Stimulated activated CD4-positive, alpha-beta T cell treated with anti-CD3 and anti-CD28 coated beads, TNF-alpha, amount 100 ng/mL, for 1 hour (primary cell): ENCODE measurements at places on chromosomes 7 and 10.

- DNase-seq = no peak
These were observed 78.0 kb downstream of the FAM13C start for GRCh38 chr10:59284118-59284975.

- no peak for DNase-seq
These were observed 18.6 kb upstream of the IFIT2 start for GRCh38 chr10:89283025-89283935.

DNA sequence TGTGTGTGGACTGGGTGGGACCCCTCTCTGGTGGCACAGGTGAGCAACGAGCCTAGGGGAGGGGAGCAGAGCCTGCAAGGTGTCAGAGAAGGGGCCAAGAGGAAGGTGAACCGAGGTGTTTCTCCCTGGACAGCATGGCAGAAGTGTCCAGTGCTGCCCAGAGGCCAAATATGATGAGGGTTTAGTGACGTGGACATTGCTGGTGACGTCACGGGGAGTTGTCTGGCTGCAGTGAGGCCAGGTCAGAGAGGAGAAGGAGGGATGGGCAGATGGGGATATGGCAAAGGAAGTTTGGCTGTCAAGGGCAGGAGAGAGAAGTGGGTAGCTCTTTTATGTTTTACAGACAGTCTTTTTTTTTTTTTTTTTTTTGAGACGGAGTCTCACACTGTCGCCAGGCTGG is 2.6 kb upstream of the ZNF853 start:
- no peak for DNase-seq

GRCh38 chr10:76429368-76430060 is 998.1 kb downstream of the LRMDA start:
- no peak for DNase-seq

- no peak for DNase-seq
These were observed 2.8 kb downstream of the GFRA1 start for GRCh38 chr10:116270126-116270770.

GRCh38 chr7:23268746-23269145 is 22.2 kb downstream of the GPNMB start:
- no peak for DNase-seq

DNA sequence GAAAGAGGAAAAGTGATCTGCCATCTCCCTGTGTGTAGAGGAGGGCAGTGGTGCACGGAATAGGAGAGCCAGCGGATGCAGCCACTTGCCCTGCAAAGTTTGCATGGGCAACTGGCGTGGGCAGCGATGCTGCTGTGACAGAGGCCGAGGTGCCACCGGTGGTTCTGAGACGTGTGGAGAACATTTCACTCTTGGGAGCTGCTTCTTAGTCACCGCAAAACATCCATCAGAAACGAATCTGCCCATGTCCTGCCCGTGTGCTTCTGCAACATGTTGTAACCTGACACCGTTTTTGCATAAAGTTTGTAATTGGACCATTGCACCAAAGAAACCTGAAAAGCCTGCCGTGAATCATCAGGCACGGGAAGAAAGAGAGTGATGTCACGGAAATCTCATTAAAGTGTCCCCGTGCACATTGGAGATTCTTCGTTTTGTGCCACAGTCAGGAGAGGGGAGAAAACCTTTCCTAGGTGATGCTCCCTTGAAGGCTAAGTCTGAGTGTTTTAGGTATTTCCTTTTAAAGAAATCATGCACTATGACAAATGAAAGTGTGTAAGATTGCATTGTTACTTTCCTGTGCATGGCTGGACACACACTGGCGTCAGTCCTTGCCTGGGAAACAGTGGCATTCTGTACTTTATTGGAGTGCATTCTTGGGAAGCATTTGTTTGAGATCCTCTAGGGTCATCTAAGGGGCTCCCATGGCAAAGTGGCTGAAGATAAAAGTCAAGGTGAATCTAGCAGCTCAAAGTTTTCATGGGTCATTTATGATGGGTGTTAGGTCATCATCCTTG is 302.6 kb downstream of the KLF6 start:
- DNase-seq = no peak

DNA sequence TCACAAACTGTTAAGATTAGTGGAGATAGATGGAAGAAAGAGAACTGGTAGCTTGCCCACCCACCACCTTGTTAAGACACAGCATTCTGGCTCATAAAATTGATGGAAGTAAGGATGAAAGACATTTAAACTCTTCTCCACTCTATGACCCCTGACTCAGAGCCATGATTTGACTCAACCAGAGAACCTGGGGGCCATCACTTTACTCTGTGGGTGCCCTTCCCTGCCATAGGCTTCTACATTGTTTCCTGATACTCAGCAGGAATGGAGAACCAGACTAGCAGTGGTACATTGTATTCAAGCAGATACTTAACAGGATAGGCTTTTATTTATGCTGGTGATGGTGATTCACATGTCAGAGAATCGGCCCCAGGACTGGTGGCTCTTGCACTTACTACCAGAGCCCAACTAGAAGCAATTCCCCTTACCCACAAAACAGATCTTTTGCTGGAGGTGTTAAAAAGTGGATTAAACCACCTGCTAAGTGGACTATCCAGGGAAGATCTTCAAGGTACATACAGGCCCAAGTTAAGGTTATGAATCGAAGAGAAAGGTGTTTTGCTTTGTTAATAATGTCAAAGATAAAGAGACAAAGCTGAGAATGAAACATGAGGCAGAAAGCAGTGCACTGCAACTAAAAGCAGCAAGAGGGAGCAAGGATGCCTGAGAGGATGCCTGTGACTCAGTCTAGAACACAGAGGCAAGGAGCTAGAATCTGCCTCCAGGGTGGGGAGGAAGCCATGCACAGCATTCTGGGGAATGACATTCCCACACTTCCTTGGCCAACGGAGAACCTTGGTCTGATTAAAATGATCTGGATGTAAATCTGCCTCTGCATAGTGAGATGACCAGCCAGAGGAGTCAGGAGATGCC is 36.0 kb upstream of the GLI3 start:
- no peak for DNase-seq

DNA sequence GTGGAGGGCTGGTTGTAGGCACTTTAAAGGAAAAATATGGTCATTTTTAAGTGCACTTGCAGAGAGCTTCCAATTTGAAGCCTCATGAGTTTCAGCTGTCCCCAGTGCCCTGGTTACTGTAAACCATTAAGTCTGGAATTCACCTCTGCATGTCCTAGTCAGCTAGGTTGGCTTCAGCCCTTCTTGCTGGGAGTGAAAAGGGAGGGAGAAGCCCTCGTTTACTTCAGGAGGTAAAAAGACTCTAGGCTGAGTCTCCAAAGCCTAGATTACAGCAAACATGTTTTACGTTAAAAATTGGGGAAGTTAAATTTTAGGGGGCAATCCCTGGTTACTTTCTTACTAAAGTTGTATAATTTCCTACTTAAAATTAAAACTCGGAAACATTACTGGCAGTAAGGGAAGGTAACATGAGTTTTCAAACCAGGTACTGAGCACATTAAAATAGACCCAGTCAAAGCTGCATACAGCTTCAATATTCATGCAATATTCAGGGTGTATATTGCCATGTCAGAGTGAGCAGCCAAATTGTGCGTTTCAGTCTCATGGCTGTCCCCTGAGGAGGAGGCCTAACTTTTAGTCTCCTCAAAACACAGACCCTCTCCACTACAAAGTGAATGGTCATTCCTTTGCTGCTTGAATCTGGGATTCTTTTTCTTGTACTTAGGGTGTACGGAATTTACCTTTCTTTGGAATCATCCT is 156.7 kb downstream of the PRKG1 start:
- no peak for DNase-seq

GRCh38 chr7:92717993-92718716 is 118.2 kb downstream of the CDK6 start:
- DNase-seq = peak; percentile 5

DNA sequence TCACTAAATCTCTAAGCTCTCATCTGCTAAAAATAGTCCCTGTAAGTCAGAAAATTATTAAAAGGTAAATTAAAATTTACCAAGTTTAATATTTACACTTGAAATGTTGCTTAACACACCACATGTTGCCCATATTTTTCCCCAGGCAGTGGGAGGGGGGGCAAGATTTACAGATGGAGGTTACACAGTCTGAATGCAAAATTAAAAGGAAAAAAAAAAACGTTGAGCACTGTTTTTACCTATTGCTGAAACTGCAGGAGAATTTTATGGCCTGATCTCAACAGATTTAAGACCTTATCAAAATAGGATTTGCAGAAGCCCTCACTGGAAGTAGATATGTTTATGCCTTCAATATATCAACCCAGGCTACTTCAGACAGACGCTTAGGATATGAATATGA is 133.4 kb downstream of the SFMBT2 start:
- DNase-seq = no peak

GRCh38 chr7:103525937-103526336 is 79.9 kb upstream of the SLC26A5 start:
- no peak for DNase-seq

DNA sequence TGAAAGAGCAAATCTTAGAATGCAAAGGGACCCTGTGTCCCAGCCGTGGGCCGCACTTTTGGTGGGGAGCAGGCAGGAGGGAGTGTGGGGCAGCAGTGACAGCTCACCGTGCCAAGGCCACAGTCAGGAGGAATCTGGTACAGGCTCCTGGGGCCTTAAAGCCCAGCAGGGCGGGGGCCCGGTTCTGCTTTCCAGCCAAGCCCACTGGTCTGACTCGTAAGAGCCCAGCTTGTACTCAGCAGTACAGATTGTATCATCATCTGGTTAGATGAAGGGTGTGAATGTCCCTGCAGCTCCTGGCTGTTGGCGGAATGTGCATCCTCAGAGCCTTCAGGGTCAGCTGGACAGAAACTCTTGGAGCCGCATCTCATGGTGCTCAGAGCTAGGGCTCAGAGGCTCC is 30.5 kb upstream of the TRIM8 start:
- DNase-seq = no peak

GRCh38 chr10:78950656-78951587 is 117.8 kb upstream of the ZMIZ1 start:
- no peak for DNase-seq

GRCh38 chr10:132336919-132337407 is 5.0 kb downstream of the LRRC27 start:
- DNase-seq = no peak

DNA sequence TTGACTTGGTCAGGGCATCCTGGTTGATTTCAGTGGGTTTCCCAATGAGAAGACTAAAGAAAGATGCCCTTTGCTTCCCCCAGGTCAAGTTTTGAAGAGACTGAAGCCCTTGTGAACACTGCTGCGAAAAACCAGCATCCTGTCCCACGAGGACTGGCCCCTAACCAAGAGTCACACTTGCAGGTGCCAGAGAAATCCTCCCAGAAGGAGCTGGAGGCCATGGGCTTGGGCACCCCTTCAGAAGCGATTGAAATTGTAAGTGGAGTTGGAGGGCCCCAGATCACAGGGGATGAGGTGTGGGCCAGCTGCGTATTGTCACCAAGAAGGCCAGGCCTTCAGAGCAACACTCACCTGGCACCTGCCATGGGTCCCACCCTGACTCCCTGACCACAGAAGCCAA is 43.3 kb upstream of the BTBD16 start:
- DNase-seq = no peak

GRCh38 chr7:147400221-147400689 is 1190.3 kb upstream of the C7orf33 start:
- DNase-seq = no peak

DNA sequence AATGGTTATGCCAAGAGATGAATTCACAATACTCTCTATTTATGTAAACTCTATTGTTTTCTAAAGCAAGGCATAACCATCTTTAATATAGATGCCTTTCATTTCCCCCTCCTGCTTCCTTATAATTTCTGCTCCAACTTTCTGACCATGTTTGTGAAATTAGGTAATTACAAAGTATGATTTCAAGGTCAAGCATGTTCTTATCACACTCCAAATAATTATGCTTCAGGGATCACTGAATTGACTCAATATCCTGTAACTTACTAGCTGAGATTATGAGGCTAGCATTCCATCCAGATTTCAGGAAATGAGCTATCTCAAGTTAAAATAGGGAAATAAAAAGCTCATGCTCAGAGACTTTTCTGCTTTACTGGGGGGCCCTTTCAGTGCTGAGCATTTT is 655.9 kb upstream of the IGFBP3 start:
- DNase-seq = no peak

- no peak for DNase-seq
These were observed 945 bp downstream of the ADD3 start for GRCh38 chr10:110008518-110009339.

DNA sequence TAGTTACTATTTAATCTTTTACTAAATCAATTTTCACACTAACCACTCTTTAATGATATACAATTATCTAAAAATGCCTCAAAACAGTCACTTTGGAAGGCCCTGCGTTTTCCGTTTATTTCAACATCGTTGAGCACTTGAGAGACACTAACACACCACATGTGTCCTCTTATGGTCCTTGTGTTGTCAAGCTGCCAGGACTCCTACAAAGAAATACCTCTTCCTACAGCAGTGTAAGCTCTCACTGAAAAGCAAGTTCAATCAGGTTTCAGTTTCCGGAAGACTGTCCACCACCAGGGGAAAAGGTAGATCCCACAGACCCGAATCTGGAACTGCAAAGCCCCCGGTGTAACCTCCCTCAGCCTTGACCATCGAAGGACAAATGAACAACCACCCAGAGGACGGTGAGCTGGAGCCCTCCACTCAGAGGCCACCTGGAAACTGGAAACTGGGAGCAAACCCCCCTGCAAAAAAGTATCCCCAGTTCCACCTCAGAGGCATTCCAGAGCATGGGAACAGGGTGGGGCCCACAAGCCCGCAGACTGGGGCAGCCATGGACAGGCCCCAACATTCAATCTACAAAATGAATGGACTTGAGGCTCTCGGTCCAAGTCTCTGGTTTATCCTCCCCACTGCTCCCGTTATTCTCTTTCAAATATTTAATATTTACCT is 37.6 kb downstream of the KCNH2 start:
- DNase-seq = no peak

- no peak for DNase-seq
These were observed 128.0 kb downstream of the NRCAM start for GRCh38 chr7:108328174-108328651.

DNA sequence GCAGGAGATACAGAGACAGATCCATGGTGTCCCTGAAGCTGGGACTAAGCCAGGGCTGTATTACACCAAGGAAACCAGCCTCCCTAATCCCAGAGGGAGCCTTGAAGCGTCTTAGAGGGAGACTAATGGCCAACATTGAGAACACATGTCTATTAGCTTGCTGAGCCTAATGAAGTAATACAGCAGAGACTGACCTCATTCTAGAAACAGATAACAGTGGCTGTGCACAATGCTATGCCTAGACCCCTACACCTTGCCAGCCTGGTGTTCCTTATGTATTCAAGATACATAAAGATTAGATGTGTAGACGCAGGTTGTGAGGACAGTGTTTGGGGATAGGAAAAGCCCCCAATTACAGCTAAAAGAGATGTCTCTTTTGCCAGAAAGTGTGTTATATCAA is 19.1 kb downstream of the GRM8 start:
- no peak for DNase-seq

GRCh38 chr7:34064519-34065158 is 159.3 kb downstream of the BMPER start:
- no peak for DNase-seq

GRCh38 chr7:128876586-128876977 is 13.9 kb downstream of the ATP6V1F start:
- DNase-seq = no peak
